ENCODE measurements at places on chromosomes 1 and 21.

- DNase-seq = no peak
Observed at GRCh38 chr1:60035921-60036320, 37.6 kb downstream of the C1orf87 start.

GRCh38 chr1:74502858-74503257 lies 9.6 kb downstream of the LRRC53 start:
- no peak for DNase-seq

- DNase-seq = no peak
Observed at GRCh38 chr1:225114354-225114990, 185.0 kb downstream of the DNAH14 start.

DNA sequence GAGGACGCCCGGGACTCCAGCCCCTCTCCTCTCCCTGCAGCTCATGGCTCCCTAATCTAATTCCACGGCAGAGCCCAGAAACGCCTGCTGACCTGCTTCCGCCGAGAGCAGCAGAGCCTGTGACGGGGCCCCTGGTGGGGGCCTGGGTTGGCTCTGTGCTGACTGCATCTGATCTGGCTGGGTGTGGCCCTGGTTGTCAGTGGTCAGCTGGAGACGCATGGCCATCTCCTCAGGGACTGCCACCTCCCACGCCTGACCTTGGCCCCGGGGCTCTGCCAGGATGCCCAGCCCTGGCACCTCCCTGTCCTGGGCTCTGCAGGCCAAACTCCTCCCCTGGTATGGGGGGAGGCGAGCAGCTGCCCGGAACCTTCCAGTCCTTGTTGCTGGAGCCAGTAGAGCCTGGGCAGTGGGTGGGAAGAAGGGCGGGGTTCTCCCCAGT lies 1.1 kb upstream of the PLCH2 start:
- no peak for DNase-seq

DNA sequence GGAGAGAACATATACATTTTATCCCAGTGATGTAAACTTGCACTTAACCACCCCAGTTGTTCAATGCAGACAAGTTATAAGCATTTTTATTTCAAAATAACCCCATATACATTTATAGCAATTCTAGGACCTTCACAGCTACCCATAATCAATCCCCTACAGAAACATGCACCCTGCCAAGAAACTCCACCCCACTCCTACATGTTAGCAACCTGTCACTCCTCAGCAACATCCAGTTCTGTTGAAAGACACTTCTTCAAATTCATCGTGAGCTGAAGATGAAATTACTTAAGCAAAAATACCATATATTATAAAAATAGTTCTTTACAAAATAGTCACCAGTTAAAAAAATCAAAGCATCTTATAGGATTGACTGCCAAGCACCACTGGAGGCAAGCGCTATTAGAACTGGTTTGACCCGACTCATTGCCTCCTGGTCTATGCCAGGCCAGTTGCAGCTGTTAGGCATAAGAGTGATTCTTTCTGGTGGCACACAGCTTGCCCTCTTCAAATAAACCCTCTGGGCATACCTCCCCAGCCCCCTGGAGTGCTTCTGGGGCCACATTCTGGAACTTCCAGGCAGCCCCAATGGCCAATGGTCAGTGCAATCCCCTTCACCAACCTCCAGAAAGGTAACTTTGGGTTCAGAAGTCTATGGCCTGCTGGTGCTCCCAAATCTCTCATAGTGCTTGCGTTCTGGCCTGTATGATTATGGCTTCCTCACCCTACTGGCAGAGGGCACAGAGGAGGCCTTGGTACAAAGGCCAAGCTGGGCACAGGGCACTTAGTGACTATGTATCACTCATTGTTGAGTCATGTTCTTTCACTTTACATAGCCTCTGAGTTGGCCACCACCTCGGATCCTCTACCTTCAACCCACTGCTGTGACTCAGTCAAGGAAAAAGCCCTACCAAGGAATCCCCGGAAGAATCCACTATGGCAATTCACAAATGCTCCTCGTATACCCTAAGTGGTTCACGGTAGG lies 72.2 kb upstream of the RALGPS2 start:
- DNase-seq = peak; percentile 80

- peak; percentile 13 for DNase-seq
Observed at GRCh38 chr1:52904927-52905698, 16.4 kb downstream of the ECHDC2 start.
